ENCODE measurements at places on chromosomes 13 and 19.

GRCh38 chr19:42233106-42233505, 9.3 kb downstream of the GSK3A start:
- no peak for DNase-seq

GRCh38 chr13:41740479-41740878, 220.4 kb downstream of the VWA8 start:
- no peak for DNase-seq

GRCh38 chr13:74166261-74167004, 32.2 kb upstream of the KLF12 start:
- no peak for DNase-seq

GRCh38 chr13:23965346-23965745, 68.0 kb upstream of the C1QTNF9B start:
- no peak for DNase-seq

DNA sequence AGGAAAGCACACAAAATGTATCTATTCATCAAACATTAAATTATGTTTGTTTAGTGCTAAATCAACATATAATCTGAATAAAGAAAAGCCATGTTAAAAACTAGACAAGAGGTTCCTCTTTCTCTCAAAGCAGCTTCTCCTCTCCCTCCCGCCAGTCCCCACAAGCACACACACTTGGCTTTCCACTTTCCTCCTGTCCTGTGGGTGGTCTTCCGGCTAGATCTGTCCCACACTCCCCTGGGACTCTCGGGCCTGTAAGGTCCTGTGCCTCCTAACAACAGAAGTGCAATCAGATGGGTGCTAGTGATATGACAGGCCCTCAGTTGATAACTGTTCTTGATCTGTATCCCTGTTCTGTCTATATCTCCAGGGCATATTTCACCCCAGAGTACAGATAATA, 45.6 kb upstream of the RAP2A start:
- DNase-seq = no peak

GRCh38 chr13:24341439-24341838, 32.1 kb downstream of the C1QTNF9 start:
- no peak for DNase-seq

DNA sequence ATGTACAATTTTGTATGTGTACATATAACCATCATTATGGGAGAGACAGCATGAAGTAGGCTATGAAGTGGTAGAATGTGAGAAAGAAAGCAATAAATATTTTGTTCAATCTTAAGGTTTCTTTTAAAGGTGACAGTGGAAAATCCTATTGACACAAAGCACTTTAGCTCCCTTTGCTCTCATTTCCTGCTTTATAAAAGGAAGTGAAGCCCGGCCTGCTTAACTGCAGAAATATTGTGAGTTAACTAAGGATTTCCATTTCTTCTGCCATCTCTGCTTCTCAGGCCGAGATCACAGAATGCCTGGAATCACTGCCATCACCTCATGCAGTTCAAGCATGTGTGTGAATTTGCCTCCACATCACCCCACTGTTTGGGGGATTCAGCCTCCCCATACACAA, 83.5 kb downstream of the FRY start:
- DNase-seq = no peak

DNA sequence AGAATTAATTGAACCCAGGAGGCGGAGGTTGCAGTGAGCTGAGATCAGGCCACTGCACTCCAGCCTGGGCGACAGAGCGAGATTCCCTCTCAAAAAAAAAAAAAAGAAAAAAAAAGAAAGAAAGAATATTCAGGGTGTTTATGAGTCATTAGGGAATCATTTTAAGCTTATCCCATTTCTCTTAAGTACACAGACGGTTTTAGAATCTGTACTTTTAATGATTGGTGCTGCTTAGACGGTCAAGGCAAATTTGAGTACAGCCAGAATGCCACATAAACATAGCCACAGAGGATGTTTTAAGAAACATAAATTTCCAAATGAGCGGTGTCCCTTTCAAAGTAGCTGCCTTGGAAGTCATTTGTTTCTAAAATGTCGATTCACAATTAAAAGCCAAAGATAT, 2.6 kb downstream of the SPRYD7 start:
- DNase-seq = no peak

DNA sequence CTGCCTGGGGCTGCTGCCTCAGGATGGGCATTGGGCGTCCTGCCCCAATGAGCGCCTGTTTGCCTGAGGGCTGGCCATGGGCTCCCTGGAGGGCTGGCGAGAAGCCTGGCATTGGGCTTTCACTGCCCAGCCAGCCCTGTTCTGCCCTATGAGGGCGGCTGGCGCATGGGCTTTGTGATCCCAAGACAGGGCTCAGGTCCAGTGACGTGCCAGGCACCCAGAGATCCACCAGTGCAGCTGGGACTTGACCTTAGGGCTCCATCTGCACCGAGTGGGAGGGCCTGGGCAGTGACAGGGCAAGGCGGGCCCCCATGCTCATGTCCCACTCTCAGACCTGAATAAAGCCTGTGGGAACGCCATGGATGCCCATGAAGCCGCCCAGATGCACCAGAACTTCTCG, 34.3 kb downstream of the MAU2 start:
- no peak for DNase-seq
